ENCODE measurements at places on chromosomes 2 and 18. TPM values are rescaled to one million over a fixed set of nuclear protein-coding genes. Genes with fewer than 3 reads are reported as not detected.

DNA sequence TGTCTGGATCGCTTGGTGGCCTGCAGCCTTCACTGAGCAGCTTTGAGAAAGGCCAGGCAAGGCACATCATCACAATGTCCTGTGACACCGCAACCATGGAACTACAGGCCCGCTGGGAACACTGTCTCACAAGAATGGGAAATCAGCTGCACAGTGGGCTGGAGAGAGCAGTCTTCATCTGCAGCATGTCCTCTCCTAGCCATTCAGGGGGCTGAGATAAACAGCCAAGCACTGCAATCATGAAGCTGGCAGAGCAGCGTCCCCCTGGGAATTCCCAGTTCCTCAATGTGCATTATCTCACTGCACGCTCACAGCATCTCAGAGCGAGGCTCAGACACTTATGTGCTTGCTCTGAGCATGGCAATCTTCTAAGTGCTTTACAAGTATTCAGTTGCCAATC, 1.9 kb downstream of the CMPK2 start:
- no peak for DNase-seq

DNA sequence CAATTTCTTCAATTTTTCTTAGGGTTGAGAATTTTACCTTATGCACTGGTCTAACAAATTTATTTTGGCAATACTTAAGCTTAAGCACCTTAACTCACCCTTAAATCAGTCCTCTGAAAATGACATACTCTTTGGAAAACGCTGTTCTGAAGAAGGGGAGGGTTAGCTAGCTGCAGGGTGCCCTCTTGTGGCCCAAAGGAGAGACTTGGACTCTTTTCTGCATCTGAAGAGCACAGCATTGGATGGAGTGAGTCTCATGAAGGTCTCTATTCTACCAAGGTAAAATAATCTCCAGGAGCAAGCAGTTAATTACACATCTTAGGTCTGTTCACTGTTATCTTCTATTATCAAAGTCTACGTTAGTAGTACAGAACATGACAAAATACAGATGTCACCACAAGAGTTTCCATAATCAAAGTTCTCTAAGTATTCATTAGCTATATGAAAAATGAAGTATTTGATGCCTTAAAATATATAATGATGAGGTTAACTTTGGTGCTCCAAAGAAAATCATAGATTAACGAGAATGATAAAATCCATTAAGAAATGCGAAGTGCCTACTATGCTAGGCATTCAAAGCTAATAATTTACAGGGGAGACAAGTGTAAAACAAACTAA, 24.4 kb downstream of the PUM2 start:
- DNase-seq = no peak

- DNase-seq = no peak
Observed at GRCh38 chr2:209600341-209601171, 171.1 kb upstream of the UNC80 start.

- DNase-seq = no peak
Observed at GRCh38 chr2:167140767-167141166, 252.5 kb downstream of the XIRP2 start.

GRCh38 chr2:219244789-219245147, 476 bp downstream of the GLB1L start:
- DNase-seq = no peak

- DNase-seq = no peak
Observed at GRCh38 chr2:1730015-1730927, 14.0 kb downstream of the PXDN start.

DNA sequence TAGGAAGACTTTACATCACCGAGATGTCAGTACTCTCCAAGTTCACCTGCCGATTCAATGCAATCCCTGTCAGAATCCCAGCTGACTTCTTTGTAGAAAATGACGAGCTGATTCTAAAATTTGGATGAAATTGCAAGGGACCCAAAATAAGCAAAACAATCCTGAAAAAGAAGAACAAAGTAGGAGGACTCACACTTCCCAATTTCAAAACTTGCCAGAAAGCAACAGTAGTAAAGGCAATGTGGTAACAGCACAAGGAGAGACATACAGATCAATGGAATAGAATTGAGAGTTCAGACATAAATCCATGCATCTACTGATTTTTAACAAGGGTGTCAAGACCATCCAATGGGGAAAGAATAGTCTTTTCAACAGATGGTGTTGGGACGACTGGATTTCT, 52.2 kb downstream of the SMAD7 start:
- no peak for DNase-seq

DNA sequence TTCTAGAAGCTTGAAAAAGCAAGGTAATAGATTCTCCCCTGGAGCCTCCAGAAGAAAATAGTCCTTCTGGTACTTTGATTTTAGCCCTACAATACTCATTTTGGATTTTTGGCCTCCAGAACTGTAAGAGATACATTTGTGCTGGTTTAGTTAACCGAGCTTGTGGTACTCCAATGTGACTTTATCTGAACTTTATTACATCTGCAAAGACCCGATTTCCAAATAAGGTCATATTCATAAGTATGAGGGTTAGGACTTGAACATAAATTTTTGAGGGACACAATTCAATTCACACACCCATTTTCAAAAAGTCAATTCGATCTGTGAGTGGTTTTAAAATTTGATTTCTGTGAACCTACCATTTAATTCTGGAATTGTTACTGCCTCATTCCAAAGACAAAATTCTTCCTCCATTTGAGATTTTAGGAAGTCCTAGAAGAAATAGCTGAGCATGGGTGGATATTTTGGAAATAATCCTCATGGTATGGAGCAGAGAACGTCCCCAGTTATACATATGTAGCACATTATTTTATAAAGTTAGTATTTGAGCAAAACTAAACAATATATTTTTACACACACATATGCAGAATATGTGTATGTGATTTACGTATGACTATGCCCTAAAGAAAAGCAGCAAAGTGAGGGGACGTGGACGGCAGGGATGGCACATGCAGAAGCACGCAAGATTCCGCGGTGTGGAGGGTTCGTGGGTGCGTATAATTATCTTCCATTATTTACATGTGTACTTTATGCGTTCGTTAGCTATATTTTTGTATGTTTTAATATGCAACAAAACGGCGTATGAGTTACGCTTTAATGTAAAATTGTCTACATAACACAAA, 905 bp upstream of the NUP35 start:
- DNase-seq = no peak

DNA sequence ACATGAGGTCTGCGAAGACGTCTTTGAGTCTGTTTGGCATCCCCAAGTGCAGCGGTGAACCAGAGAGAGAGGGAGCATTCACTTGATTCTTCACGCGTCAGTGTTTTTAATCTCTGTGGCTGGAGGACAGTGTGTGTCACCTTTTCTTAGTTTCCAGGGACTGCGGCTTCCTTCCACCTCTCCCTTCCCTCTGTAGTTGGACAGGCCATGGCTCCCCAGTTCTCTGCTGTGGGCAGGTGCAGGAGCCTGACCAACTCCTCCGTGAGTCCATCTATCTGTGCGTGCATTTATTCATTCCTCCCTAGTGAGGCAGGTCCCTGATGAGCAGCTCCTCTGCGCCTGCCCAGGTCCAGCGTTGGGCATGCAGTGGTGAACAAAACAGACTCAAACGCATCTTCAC, 42.9 kb downstream of the AGAP1 start:
- DNase-seq = no peak

The RAMP1 gene
- polyA plus RNA-seq = 54.1 TPM

DNA sequence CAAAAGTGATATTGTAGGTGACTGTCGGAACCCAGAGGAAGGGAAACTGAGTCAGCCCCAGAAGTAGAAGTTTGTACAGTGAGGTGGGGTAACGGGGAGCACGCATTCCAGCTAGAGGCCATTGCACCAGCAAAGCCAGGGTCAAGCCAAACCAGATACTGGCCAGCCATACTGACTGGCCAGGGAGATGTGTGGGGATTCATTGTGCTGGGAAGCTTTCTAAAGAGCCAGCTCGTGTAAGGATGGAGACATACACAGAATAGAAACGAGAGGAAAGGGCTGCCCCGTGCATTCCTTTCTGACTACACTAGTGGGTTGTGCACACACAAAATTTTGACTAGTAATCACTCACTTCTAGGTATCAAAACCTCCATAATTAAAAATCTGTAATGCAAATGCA, 175.3 kb upstream of the PID1 start:
- no peak for DNase-seq

DNA sequence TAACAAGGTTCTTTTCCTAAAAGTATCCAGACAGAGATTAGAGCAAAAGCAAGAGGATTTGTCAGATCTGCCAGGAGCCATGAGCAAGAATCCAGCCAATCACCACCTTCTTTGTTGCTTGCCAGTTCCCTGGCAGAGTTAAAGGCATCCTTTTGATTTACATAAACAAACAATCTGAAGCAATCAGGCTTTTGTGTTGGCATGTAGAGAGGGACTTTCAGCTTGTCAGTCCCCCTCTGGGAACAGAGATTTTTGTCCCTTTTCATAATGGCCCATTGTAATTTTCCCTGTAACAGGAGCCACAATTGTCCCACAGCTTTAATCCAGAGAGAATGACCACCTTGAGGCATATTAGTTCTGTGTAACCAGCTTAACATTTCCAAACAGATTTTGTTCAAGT, at the start of gene ERMN:
Gene ERMN, minus strand, starts transcription at position 39 of the 400 bp plus-strand sequence. CDS start 182 bp downstream, outside the sequence.
- no peak for DNase-seq

DNA sequence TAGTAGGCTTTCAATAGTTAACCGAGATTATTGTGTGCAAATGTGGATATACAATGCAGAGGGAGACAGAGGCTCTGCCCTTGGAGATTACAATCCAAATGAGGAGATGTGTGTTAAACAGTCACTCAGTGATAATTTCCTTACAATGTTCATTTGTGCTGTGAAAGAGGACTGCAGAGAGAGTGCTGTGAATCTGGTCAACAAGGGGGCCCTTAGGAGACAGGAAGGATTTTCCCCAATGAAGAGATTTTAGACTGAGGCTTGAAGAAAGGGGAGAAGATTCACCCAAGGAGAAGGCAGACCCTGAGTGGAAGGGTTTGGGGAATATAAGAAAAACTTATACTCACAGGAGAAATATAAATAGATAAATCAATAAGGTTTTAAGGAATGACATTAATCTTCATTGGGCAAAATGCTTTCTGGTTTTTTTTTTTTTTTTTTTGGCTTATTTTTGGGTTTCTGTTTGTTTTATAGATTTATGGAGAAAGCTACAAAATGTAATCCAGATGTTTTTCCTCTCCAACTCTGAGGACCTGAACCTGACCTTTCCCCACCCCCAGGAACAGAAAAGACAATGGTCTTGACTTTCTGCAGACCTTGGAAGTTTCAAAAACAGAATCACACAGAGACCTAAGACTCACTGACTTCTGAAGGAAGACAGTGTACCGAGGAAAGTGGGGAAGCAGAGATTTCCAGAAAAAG, 151.3 kb upstream of the SERPINE2 start:
- DNase-seq = no peak

- DNase-seq = no peak
Observed at GRCh38 chr18:36303211-36303844, 5.8 kb downstream of the FHOD3 start.

The IL36B gene
- polyA plus RNA-seq = not detected

DNA sequence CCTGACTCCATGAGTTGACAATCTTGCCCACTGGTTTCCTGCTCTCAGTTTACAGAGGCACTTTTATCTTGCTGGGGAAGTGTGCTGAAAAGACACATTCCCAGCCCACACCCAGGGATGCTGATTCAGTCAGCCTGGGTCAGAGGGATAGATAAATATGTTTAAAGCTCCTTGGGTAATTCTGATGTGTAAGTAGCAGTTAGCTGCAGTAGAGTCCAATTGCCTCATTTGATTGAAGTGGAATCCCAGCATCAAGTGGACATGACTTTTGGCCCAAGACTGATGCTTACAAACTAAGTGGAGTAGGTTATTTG, 29.4 kb downstream of the PSD4 start:
- DNase-seq = no peak

The ASPRV1 gene
- 2.9 TPM for polyA plus RNA-seq

- no peak for DNase-seq
Observed at GRCh38 chr2:232008907-232009638, 47.6 kb downstream of the DIS3L2 start.

The CCDC74B gene
- polyA plus RNA-seq = 1.1 TPM

All from forelimb muscle (tissue), 1 donor.